ENCODE measurements at places on chromosomes 5 and 9. TPM values are rescaled to one million over a fixed set of nuclear protein-coding genes. Genes with fewer than 3 reads are reported as not detected.

The PKD2L2 gene
- 0.45 TPM for total RNA-seq

The RIOK2 gene
- total RNA-seq = 20.5 TPM

The C1QTNF2 gene
- total RNA-seq = 8.4 TPM

The PCDHB7 gene
- 1.9 TPM for total RNA-seq

The ABO gene
- total RNA-seq = 3.5 TPM

The GABRP gene
- total RNA-seq = 5.5 TPM

The LECT2 gene
- not detected for total RNA-seq

The SELENOP gene
- total RNA-seq = 228 TPM

The ADAMTSL1 gene
- total RNA-seq = 9.8 TPM

Data from prostate gland (tissue), 2 donors.